Retina (tissue), 1 donor: ENCODE measurements at places on chromosomes 6 and 20.

GRCh38 chr6:63663147-63663955 lies 27.7 kb downstream of the PHF3 start:
- DNase-seq = no peak

DNA sequence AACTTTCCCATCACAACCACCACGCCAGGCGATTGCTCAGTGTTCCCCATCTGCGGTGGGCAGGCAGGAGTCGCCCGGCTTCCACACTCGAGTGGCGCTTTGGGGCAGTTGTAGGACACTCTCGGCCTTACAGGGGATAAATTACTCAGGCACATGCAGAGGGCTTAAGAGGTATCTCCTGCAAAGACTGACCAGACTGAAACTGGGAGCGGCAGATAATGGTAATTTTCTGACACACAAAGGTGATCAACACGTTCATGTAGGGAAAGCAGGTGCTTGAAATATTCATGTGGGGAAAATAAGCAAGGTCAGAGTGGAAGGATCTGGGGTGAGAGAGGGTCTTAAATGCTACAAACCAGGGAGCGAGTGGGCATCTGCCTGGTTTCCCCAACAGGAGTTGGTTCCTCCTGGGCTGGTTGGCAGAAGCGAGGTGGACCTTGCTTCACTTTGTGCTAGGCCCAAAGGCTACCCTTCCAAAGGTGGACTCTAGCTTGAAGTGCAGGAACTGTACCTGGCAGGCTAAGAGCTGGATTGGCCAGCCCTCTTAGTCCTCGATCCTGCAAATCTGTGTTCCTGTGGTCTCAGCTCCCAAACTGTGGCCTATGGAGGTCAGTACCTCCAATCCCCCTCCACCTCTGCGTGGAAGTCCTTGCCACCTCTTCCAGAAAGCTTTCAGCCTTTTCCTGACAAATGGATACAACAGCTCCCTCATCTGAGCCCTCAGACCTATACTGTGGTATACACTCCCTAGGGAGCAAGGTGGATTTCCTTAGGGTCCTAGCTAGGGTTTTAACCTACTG lies 16.7 kb downstream of the PLAGL2 start:
- no peak for DNase-seq

DNA sequence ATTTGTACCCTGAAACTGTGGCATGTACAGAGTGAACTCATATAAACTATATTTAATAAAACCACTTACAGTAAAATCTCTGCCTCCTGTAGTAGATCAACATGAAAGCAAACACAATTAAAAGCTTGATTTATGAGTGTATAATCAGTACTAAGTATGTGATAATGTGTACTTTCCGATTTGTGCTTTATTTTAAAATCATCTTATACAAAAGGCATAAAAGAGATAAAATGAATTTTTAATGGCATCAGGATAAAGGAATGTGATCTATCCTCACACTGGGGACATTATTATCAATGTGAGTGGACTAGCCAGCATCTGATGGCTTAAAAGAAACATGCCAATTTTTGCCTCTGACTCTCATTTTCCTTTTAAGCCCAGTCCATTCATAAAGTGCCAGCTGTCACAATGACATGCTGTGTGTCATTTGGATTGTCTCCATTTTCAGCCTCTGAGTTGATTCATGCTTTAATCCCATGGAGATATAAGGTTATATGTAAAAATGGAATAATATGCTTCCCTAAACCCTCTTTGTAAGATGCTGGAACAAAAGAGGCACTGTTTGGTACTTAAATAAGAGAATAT lies 831.6 kb upstream of the EYS start:
- DNase-seq = no peak

GRCh38 chr6:163318071-163318786 lies 96.3 kb upstream of the QKI start:
- no peak for DNase-seq

DNA sequence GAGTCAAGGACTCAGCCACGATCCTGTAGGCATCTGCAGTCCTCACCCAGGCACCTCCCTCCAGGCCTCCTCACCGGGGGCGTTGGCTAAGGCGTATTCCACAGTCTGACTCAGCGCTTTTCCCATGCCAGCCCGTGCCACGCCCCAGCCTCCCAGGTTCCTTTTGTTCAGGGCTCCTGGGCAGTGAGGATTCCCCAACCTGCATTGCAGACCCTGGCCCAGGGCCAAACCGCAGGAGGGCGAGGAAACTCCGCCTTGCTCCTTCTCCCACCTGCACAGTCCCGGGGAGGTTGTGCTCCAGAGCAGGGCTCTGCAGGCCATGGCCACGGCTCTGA lies 202.8 kb upstream of the CST7 start:
- no peak for DNase-seq

GRCh38 chr6:139917951-139918630 lies 543.6 kb upstream of the CITED2 start:
- peak; percentile 59 for DNase-seq

DNA sequence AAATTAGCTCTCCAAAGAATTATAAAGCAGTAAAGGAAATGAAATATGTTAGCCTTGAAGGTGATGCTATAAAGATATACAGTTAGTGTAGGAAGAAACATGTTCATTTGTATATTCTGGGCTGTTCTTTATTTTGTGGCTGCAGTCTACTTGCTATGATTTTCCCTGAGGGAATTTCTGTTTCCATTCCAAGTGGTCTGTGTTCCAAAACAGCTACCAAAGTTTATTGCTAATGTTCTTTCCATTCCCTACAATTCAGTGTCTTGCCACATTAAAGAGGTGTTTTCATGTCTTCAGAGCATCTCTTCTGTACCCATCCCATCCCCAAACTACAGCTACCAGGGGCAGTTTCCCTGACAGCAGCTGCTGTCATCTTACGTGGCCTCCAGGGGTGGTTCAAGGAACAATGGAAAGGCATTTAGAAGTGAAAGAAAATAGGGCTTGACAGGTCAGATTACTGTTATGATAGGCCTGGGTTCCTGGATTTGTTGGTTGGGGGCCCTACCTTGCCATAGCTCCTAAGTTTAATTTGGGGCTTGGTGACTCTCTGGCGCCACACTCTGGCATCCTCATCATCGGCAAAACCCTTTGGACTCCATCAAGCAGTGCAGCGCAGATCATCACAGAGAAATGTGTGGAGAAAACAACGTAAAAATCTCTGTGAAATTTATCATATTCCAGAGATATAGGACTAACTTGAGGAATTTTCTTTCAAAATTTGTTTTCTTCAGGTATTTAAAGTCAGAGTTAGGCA lies 33.8 kb upstream of the AIG1 start:
- peak; percentile 21 for DNase-seq

GRCh38 chr20:12464036-12464435 lies 544.7 kb upstream of the SPTLC3 start:
- no peak for DNase-seq

DNA sequence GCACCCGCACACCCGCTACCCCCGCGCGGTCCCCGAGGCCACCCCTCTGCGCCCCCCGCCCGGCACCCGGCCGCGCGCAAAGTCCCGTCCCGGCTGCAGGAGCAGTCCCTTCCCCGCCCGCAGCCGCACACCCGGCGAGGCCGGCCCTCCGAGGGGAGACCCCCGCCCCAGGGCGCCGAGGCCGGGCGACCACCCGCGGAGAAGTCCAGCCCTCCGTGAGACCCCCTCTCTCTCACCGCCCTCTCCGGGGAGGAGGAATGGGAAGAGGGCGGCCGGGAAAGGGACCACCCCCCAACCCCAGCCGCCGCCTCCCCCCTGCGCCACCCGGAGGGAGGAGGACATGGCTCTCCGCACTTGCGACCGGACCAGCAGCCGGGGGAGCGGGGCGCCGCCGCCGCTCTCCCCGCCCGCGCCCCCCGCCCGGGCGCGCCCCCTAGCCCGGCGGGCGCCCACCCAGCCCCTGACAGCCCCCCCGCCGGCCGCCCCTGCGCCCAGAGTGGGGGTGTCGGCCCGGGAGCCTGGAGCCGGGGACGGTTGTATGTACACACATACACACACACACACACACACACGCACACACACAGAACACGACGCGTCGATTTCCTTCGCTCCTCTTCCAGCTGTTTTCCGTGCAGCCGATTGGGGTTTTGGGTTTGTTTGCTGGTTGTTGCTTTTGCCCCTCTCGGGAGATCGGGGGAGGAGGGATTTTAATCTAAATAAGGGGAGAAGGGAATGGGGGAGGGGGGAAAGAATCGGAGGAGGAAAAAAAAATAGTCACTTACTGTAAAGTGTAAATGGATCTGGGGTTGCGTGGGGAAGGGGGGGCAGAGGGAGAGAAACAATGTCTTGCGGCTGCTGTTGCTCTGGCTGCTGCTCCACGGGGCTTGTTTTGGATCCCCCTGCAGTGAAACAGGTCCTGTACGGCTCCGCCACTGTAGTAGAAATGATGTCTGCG lies at the start of gene ATXN1:
Gene ATXN1 (minus strand): TSS at position 945 of the 955 bp plus-strand sequence.
- peak; percentile 76 for DNase-seq

- DNase-seq = no peak
Measured at GRCh38 chr20:25481235-25481917, 73.9 kb downstream of the GINS1 start.

DNA sequence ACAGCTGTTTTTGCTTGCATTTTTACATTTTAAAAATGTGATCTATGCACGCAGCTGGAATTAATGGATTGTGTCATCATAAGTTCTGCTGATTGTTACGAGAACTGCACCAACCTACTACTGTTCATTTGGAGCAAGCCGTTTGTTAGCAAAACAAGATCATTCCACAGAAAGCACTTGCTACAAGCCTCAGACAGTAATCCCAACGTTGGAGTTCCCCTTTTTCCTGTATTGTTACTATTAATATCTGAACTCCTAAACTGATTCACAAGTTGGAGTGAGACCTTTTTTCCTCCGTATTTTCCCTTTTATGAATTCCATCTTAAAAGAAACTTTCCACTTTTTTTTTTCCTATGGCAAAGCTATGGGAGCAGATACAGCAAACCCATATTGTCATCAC lies 3.5 kb downstream of the TENT5A start:
- no peak for DNase-seq

DNA sequence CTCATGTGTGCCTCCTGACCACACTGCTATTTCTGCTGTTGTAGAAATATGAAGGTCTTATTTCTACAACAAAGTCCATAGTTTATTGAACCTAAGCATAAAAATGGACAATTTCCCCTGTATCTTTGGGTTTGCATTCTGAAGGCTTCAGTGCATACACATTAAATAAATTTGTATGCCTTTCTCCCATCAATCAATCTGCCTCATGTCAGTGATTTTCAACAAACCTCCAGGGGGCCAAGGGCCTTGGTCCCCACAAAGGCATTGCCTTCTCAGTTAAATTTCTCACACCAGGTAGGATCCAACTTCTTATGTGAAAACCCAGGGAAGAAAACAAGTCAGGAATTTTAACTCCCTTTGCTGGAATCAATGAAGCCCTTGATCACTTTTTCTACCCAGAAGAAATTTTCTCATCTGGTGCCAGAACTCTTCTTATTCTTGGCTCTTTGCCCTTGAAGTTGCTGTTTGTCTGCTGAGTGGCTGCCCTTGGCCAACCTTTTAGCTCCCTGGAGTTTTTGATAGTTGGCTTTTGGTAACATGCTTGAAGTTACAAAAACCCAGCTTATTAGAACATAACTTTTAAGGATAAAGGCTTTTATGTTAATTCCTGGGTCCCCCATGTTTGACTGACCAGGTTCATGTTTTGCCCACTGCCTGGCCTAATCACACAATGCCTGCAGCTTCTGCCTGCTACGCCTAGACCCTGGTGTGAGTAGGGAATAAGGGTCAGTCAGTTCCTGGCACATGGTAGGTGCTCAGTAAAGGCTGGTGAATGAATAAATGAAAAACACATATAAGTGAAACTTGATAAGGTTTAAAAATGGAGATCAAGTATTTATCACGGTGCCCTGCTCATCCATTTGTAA lies 37.0 kb downstream of the SHLD1 start:
- peak; percentile 3 for DNase-seq

DNA sequence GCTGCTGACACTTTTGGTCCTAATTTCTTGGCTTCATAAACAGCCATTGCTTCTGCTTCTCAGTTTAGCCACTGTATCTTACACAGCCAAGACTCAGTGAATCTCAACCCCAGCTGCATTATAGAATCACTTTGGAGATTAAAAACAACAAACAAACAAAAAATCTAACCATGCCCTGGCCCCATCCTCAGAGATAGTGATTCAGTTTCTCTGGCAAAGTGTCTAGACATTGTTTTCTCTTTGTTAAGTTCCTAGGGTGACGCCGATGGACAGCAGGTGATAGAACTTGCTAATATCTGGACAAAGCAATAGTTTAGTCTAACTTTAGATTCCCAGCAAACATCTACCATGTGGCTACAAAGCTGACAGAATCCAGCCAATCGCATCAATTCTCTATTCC lies 2.9 kb downstream of the ADGRF5 start:
- DNase-seq = no peak

DNA sequence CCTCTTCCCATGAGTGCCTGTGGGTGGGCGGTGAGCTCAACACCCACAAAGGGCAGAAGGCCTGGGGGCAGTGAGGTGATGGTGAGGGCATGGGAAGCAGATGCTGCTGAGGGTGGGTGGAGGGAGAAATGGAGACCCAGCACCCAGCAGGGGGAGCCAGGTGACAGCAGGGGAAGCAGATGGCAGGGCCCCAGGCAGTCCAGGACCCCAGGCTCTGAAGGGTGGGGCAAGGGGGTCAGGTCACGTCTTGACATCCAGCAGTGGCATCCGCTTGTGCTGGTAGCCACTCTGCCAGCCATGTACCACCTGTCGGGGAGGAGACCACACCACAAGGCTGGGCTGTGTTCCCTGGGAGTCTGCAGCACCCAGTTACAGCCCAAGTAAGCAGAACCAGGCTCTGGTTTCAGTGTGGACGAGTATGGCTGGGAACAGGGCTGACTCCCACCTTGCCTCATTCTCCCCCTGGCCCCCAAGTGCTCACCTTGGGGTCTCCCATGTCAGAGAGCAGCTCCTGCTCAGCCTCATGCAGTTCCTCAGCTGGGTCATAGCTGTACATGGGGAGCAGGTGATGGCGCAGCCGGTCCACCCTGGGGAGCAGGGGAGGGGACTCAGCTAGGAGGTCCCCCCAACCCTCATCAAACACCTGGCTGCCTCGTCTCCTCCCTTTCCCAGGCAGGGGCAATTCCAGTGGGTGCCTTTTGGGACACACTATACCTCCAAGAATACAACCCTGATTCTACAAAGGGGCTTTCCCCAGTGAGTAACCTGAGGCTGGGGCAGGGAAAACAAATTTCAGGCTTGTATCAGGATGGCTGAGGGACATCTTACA lies 2.0 kb downstream of the SMIM29 start:
- peak; percentile 59 for DNase-seq

GRCh38 chr6:551405-551804 lies 105.5 kb downstream of the HUS1B start:
- no peak for DNase-seq
